ENCODE measurements at places on chromosomes 7 and 10. TPM values are rescaled to one million over a fixed set of nuclear protein-coding genes. Genes with fewer than 3 reads are reported as not detected.

Gene DEPP1
- total RNA-seq = 0.35 TPM

Gene C10orf143
- 11.0 TPM for total RNA-seq

DNA sequence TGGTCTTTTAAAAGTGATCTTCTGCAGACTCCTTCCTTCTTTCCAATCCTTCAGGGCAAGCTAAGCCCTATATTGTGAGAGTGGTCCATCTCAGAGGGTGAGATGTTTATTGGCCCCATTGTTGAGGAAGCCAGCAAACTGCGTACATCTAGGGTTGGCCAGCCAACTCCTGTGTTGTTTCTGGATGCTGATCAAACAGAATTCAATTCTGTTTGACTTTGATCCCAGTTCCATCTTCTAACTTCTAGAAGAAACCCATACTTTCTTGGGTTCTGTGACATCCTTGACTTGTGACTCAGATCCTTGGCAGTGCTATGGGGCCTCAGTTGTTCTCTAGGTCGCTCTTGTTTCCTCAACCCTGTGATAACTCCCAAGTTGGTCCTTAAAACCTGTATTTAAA, 116.2 kb downstream of the LSMEM1 start:
- no peak for DNase-seq

- DNase-seq = no peak
These were observed 8.4 kb downstream of the ZNF277 start for GRCh38 chr7:112214883-112215282.

DNA sequence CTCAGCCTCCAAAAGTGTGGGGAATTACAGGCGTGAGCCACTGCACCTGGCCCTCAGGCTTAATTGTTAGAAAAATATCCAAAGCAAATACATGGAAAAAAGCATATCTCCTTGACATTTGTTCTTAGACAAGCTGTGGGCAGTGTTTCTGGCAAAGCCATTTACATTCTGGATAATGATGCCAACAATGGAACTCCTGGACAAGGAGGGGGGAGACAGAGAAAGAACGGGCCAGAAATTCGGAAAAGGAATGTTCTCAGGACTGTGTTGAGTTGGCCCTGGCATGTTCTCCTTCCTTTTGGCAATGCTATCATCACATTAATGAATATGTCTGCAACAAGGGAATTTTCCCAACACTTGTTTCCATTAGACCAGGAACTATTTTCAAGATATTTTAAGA, 88.7 kb downstream of the UBE2H start:
- DNase-seq = no peak

GRCh38 chr10:103929381-103929921, 11.5 kb upstream of the STN1 start:
- DNase-seq = no peak

GRCh38 chr7:75804004-75804403, 9.6 kb downstream of the CCL24 start:
- no peak for DNase-seq

DNA sequence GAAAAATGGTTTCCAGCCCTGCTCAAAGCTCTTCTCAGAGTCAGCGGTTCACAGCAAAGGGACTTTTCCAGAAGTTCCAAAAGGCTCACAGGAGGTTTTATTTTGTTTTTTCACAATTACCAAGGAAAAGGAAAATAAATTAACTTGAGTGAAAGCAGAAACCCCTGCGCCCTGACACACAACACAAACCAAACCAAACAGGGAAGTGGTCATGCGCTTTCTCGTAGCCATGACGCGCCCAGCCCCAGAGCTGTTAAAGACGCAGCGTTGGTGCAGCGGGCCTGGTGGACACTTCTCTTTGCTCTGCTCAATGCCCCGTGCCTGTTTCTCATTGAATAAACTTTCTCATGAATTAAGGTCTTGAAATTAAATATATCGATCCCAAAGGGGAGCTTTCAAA, 134.4 kb upstream of the LYZL2 start:
- DNase-seq = no peak

DNA sequence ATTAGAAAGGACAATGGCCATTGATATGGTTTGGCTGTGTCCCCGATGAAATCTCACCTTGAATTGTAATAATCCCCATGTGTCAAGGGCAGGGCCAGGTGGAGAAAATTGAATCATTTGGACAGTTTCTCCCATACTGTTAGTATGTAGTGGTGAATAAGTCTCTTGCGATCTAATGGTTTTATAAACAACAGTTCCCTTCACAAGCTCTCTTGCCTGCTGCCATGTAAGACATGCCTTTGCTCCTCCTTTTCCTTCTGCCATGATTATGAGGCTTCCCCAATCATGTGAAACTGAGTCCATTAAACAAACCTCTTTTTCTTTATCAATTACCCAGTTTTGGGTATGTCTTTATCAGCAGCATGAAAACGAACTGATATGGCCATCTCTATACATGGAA, 302.7 kb downstream of the SFMBT2 start:
- no peak for DNase-seq

DNA sequence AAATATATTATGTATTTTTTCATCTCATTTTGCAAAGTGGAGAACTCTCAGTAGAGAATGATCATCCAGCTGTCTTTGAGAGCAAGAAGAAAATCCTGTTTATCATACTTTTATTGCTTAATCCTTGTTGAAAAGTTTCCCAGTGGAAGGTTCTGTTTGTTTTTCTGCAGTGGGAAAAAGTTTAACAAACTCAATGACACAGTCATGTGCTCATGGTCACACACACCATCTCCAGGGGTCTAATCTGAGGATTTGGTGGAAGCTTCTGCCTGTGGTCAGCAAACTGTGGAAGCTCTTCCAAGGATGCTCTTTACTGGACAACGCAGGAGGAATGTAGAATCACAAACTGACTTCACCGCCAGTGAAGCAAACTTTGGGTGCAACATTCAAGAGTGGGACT, 1003.9 kb downstream of the SORCS3 start:
- no peak for DNase-seq

DNA sequence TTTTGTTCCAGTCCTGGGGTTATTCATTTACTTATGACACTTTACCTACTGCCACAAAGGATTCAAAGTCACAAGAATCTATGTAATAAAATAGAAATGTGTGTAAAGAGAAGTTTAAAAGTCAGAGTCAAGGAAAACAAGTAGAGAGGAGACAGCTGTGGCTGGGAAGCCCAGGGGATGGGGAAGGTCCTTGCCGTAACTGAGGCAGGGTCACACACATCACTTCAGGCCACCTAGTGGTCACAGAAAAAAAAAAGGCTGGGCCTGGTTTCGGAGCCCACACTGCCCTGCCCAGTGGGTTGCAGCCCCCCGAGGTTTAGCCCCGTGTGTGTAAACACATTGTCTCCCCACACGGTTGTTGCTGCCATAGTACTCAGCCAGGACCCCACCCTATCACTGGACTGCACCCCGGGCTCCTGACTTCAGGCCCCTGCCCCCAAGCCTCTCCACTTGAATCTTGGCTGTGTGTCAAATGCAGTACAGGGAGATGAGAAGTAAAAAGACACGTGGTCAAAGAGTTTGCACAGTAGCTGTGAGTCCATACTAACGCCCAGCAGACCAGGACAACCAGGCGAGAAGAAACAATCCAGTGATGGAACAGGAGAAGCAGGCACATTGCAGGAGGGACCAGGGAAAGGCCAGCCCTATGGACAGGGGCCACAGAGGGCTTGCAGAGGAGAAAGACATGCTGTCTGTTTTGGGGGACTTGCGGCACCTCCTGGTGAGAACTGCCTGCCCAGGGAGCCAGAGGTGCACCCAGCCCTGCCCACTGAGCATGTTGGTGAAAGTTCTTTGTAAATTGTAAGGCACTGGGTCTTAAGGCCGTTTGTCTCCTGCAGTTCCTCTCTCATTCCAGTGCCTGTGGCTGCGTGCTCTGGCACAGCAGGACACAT, 91.4 kb upstream of the MACROH2A2 start:
- no peak for DNase-seq

DNA sequence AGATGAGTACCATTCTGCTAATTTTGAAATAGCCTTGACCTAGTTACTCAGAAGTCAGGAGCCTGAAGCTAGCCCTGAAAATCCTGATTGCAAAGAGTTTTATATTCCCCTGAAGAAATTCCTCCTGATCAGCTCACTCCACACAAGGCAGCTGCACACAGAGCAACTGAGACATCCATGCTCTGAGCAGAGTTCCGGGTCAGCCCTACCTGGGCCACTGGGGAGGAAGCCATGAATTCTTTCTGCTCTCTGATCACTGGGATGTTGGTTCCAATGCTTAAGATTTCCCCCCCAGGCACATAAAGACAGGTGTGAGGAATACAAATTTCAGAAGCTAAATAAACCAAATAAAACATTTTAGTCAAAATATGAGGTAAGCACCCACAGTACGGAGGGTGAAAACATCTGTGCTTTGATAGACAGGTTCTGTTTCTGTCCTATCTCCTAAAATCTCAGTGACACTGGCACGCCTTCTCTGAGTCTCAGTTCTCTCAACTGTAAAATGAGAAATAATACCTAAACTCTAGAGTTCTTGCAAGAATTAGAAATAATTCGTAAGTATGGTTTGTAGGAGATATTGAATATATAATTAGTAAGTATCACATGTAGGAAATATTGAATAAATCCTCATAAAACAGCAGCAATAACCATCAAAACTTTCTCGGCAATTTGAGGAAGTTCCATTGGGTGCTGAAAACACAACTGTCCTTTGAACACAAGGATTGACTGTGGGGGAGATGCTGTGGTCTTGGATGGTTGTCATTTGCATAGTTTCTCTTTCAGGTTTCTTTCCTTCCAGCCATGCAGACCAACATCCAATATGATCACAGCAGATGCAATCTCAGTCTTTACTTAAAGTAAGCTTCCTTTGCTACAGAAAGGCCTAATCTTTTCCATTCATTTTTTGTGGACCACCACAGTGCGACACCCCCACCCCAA, 133.0 kb upstream of the TNS3 start:
- DNase-seq = no peak

- DNase-seq = no peak
These were observed 7.2 kb downstream of the TAS2R16 start for GRCh38 chr7:122988333-122988732.

- DNase-seq = no peak
These were observed 8.9 kb upstream of the ACSL5 start for GRCh38 chr10:112365014-112365432.

Gene PAPOLB
- total RNA-seq = not detected

DNA sequence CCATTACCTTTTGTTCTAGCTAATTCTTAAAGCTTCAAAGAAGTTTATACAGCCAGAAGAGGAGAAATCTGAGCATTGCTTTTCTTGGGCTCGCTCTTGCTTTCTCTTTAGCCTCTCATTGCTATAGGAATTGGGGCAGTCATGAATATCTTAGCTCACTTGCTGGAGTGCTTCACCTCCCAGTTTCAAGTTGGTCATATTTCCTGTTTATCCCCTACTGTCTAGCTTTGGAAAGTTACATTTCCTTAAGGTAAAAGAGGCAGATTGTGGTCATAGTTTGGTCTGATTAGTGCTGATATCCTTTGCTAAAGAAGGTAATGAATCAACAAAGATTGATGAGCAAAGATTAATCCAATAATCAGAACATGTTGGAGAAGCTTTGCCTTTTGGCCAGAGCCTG, 77.7 kb upstream of the GLI3 start:
- DNase-seq = no peak

Gene SEPTIN7
- 202 TPM for total RNA-seq

Gene GPNMB
- 0.82 TPM for total RNA-seq

GRCh38 chr10:7605565-7606295, 61.0 kb downstream of the ITIH5 start:
- no peak for DNase-seq

- no peak for DNase-seq
These were observed 384 bp downstream of the DCLRE1C start for GRCh38 chr10:14953424-14954000.

Gene SAP25
- total RNA-seq = 119 TPM

Gene ANAPC16
- total RNA-seq = 110 TPM

Gene HOXA5
- not detected for total RNA-seq

GRCh38 chr7:112112822-112113255, 93.4 kb downstream of the DOCK4 start:
- no peak for DNase-seq

DNA sequence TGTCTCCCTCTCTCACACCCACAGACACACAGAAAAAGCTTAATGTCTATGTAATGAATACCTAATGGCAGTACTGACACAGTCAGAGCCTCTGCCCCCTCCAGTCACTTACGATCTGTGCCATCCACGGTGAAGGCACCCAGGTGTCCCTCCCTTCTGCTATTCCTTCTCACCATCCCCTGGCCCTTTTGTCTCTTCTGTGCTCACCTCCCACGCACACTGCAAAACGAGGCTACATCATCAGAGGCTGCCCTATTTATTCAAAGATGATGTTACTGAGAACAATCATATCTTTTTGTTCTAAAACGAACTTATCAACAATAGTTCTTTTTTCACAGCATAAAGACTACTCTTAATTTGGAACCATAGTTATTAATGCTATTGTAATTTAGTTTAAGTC, 246.9 kb upstream of the MKLN1 start:
- no peak for DNase-seq

GRCh38 chr10:85262992-85263391, 934.6 kb downstream of the CCSER2 start:
- DNase-seq = no peak

- DNase-seq = no peak
These were observed 338.8 kb upstream of the SEMA3D start for GRCh38 chr7:85525676-85526075.

Gene LRRN3
- total RNA-seq = 52.3 TPM

Gene PRLHR
- total RNA-seq = not detected

DNA sequence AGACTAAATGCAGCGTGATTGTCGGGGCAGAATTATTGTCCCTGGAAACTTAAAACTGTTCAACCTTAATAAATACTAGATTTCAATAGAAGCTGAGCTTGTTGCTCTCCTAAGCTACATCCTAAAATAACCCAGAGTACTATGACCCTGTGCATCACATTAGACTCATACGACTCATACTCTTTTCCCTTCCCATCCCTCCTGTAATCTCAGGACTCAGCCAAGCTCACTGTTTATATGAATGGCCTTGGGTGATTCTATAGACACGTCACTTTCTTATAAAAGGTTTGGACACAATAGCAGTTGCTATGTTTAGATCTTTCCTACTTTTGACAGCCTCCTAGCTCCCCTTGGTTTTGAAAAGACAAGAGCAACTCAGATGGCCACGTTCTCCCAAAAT, 17.2 kb downstream of the TCF7L2 start:
- no peak for DNase-seq

- no peak for DNase-seq
These were observed 20.0 kb upstream of the GPR146 start for GRCh38 chr7:1024331-1024841.

Gene TMEM213
- not detected for total RNA-seq

Measured in T-cell (primary cell).